Activated CD4-positive, CD25-positive, alpha-beta regulatory T cell treated with anti-CD3 and anti-CD28 coated beads, Interleukin-2, amount 50 U/mL, for 16 hours (primary cell): ENCODE measurements at places on chromosomes 5 and 9.

DNA sequence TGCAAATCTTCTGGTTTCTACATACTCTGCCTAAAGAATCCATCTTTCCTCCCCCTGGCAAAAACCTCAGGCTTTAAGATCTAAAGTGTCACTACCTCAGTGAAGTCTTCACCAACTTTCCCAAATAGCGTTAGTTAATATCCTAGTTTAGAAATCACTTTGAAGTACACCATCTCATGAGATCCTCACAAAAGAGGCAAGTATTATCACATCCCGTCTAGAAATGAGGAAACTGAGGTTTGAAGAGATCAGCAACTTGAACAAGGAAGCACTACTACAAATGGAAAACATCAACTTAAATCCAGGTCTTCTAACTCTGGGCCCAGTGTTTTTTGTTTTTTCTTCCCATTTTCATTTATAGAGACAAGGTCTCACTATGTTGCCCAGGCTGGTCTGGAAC lies 4.6 kb downstream of the AP3B1 start:
- DNase-seq: no peak

GRCh38 chr9:22215521-22215920 lies 206.4 kb upstream of the CDKN2B start:
- no peak for DNase-seq

GRCh38 chr5:135821802-135822201 lies 12.7 kb upstream of the SLC25A48 start:
- no peak for DNase-seq

- DNase-seq: no peak
Observed at GRCh38 chr9:75907329-75907728, 16.9 kb downstream of the PCSK5 start.

- DNase-seq: no peak
Observed at GRCh38 chr5:54946306-54946819, 39.0 kb downstream of the ESM1 start.

DNA sequence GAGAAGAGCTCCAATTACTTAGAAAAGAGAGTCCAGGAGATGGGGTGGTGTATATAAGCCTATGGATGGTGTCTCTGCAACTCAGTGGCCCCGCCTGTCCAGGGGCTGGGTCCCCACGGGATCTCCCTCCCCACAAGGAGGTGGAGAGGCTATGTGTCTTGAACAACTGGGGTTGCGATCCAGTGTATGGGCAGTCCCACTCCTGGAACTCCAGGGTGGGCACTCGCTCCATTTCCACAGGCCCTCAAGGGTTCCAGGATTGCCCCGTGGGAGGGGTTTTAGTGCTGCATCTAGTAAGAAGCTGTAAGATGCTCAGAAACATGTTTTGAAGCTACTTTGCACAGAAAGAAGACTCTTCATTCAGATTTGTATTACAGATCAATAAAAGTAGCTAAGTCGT lies 558 bp upstream of the SMAD5 start:
- no peak for DNase-seq

- no peak for DNase-seq
Observed at GRCh38 chr5:177427211-177427822, 841 bp downstream of the GRK6 start.

DNA sequence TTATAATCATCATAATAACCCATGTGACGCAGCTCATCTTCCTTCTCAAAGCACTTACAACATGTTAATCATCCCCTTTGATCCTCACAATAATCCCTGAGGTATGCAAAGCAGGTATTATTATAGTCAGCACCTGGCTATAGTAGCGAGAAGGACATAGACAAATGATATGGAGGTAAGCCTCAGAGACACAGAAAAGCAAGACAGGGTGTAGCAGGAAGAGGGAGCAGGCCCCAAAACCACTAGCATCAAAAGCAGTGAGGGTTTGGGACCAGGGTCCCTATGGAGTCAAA lies 139.2 kb upstream of the SLC30A5 start:
- no peak for DNase-seq

- DNase-seq: no peak
Observed at GRCh38 chr9:83023151-83023550, 39.8 kb downstream of the RASEF start.

DNA sequence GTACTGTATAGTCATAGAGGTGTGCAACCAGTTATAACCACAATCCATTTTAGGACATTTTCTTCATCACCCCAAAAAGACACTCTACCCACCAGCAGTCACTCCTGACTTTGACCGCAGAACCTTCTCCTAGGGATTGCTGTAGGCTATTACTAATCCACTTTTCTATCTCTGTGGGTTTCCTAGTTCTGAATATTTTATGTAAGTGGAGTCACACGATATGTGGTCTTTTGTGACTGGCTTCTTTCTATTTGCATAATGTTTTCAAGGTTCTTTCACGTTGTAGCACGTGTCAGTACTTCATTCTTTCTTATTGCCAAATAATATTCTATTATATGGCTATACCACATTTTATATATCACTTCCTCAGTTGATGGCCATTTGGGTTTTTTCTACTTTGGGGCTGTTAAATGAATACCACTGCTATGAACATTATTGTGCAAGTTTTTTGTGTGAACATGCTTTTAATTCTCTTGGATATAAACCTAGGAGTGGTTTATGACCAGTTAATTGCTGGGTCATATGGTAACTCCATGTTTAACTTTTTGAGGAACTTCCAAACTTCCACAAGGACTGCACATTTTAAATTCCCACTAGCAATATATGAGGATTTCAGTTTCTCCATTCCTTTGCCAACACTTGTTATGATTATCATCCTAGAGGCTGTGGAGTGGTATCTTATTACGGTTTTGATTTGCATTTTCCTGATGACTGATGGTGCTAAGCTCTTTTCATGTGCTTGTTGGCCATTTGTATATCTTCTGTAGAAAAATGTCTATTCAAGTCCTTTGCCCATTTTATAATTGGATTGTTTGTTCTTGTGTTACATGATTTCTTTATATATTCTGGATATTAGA lies 37.8 kb downstream of the MRRF start:
- no peak for DNase-seq

DNA sequence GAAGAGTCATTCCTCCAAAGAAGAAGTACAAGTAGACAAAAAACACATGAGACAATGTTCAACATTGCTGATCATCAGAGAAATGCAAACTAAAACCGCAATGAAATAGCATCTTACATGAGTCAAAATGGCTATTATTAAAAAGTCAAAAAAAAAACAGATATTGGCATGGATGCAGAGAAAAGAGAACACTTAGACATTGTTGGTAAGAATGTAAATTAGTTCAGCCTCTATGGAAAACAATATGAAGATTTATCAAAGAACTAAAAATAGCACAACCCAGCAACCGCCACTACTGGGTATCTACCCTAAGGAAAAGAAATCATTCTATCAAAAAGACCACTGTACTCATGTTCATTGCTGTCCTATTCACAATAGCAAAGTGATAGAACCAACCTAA lies 157.5 kb downstream of the CHSY3 start:
- no peak for DNase-seq

DNA sequence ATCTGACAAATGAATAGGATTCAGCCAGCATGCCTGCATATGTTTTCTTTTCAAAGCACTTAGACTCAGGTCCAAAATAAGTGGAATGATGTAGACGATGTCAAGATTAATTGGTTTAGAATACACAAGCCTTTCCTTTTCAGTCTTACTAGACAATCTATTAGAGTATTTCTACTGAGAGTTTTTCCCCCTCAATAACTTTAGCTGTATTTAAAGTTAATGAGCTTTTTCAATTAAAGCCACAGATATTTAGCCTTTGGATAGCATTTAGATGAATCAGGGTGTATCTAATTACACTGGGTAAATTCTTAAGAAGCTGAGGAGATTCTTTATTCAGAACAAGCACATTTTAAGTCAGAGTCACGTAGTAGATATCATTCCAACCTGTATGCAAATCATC lies 198.7 kb upstream of the MPDZ start:
- no peak for DNase-seq

DNA sequence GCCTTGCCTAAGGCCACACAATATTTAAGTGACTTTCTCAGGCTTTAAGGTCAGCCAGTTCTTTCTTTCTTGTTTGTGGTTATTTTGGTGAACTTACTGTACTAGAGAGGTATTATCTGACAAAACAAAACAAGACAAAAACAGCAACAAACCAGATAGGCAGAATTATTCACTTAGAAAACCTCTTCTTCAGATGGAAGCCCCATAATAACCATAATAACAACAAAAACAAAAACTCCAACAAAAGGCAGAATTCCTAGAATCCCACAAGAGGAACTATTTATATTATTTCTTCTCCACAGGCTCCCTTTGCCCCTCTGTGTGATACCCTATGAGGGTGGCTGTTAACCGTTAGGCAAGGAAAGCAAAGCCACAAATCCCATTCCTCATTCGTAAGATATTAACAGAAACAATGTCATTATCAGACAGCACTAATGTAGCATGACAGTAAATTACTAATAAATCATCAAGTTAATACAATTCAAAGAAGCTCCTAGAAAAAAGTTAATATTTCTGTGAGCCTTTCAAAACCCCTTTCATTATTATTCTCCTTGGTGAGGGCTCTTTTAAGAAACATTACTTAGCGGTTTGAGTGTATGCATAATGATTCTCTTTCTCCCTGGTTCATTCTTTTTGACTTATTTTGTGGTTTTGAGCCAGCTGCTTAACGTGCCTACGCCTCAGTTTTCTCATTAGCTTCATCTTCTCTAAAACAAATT lies 274.9 kb downstream of the EFNA5 start:
- DNase-seq: no peak

DNA sequence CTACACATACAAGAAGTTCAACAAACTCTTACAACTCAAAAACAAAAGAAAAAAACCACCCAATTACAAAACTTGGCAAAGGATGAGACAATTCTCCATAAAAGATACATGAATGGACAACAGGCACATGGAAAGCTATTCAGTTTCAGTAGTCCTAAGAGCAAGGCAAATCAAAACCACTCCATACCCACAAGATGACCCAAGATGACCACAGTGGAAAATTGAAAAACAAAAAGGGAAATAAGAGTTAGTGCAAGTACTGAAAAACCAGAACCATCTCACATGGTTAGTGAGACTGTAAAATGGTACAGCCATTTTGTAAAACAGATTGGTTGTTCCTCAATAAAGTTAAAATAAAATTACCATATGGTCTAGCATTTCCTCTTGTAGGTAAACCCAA lies 287.1 kb upstream of the CDH9 start:
- DNase-seq: no peak

- no peak for DNase-seq
Observed at GRCh38 chr5:55868846-55869245, 17.7 kb downstream of the IL31RA start.

GRCh38 chr9:137555179-137555578 lies 3.5 kb downstream of the MRPL41 start:
- DNase-seq: no peak

- DNase-seq: no peak
Observed at GRCh38 chr5:149432911-149433401, 53.9 kb upstream of the IL17B start.

GRCh38 chr5:103397739-103398581 lies 139.4 kb downstream of the MACIR start:
- DNase-seq: no peak

- no peak for DNase-seq
Observed at GRCh38 chr5:88944751-88945531, 62.0 kb upstream of the MEF2C start.

- DNase-seq: no peak
Observed at GRCh38 chr5:132456296-132456986, 34.1 kb downstream of the IRF1 start.

DNA sequence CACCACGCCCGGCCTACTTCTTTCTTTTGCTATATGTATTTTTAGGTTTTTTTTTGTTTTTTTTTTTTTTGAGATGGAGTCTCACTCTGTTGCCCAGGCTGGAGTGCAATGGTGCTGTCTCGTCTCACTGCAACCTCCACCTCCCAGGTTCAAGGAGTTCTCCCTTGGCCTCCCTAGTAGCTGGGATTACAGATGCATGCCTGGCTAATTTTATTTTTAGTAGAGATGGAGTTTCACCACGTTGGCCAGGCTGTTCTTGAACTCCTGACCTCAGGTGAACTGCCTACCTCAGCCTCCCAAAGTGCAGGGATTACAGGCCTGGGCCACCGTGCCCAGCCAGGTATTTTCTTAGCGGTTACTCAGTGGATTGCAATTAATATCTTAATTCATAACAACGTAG lies 23.9 kb upstream of the C5orf24 start:
- no peak for DNase-seq

DNA sequence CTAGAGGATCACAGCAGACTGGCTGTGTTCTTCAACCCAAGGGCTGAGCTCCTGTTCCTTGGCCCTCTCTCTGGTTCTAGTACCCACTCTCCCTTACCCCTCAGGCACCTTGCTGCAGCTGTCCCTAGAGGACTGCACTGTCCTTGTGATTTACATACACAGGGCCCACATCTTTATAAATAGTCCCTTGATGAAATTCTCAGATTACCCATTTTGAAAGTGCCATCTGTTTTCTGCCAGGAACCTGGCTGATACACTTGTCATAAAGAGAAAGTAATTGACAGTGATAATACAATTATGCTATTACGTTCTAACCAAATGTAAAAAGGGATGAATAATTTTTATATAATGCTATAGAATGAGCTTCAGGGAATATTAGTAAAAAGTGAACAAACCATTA lies 16.5 kb upstream of the SPARC start:
- DNase-seq: no peak

DNA sequence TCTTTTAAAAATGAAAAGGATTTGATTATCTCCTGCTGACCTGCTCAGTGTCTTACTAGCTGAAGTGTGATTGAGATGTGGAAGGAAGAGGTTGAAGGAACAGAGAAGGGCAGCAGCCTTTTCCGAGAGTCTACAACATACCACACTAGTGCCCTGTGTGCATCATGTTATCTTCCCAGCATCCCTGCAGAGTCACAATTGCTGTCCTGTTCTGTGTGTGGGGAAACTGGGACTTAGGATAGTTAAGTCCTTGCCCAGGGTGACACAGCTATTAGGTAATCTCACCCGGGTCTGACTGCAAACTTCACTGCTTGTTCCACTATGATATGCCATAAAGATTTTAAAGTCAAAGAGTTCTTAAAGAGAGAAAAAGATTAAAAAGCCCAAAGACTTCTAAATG lies 55.8 kb downstream of the FAM78A start:
- no peak for DNase-seq

- DNase-seq: no peak
Observed at GRCh38 chr5:113663879-113664541, 150.5 kb downstream of the YTHDC2 start.

GRCh38 chr5:67163231-67163756 lies 33.3 kb downstream of the CD180 start:
- DNase-seq: no peak

GRCh38 chr9:89600831-89601230 lies 4.0 kb upstream of the GADD45G start:
- DNase-seq: no peak

GRCh38 chr9:20728493-20729220 lies 44.6 kb downstream of the FOCAD start:
- DNase-seq: no peak
